ENCODE measurements at places on chromosomes 16 and 17.

GRCh38 chr17:34131386-34131785 lies 123.7 kb upstream of the CCL2 start:
- no peak for DNase-seq

DNA sequence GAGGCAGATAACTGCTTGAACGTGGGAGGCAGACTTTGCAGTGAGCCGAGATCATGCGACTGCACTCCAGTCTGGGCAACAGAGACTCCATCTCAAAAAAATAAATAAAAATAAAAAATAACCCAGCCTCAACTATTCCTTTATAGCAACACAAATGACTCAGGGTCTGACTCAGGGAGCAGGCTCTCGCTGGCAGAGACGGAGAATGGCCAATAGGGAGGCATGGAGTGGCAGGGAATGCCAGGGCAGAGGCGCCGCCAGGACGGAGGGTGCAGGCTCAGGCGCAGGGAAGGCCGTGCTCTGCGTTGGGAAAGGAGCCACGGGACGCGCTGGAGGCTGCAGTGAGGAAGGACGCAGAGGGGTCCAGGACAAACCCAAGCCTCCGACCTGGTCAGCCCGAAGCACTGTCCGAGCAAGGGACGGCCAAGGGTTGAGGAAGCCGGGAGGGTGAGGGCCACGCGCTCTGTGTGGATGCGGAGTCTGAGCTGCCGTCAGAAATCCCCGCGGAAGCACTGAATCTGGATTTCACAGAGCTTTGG lies 40.3 kb downstream of the PKD1 start:
- DNase-seq, result no peak

- no peak for DNase-seq
These were observed 19.2 kb downstream of the PLXDC1 start for GRCh38 chr17:39132192-39132610.

DNA sequence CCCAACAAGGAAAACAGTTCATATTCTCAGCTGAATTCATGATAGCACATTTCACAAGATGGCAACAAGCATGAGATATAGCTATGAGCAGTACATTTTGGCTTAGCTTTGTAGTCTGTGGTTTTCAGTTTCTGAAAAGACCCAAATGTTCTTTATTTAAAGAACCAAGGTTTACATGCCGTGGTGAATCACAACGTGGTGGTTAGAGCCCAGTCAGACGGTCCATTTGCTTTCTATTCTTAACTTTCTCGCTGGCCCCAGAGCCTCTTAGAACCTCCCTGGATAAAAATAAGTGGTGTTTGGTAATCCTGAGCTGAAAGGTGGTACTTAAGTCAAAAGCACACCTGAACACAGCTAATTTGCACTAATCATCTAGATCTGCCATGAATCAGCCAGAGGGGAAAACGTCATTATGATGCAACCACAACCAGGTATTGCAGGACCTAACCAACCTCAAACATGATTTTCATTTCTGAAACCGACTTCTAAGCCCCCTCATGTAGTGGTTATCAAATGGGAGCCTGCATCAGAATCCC lies 18.6 kb upstream of the HAPSTR1 start:
- DNase-seq, result no peak

- DNase-seq, result no peak
These were observed 54.0 kb downstream of the PGS1 start for GRCh38 chr17:78432226-78433012.

DNA sequence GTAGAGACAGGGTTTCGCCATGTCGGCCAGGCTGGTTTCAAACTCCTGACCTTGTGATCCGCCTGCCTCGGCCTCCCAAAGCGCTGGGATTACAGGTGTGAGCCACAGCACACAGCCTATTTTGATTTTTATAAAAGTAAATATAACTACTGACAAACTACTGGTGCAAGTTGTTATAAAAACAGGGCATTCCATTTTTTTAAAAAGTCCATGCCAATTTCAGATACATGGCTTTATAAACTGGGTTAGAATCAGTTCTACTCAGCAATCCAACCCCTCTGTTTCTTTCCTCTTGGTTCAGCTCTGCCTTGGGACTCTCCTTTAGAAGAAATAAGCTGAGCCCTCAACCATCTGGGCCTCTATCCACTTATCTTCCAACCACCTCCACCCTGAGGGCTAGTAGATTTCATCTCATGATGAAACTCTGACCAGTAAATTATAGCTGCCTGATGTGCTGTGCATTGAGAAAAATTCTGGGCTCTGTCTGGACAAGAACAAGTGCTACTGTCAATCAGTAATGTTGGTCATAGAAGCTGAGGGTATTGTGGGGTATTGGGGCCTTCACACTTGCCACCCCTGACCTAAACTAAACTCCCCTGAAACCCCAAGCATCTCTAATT lies 10.2 kb downstream of the RANBP10 start:
- no peak for DNase-seq

GRCh38 chr17:5011928-5012327 lies 14.2 kb downstream of the KIF1C start:
- DNase-seq, result no peak

DNA sequence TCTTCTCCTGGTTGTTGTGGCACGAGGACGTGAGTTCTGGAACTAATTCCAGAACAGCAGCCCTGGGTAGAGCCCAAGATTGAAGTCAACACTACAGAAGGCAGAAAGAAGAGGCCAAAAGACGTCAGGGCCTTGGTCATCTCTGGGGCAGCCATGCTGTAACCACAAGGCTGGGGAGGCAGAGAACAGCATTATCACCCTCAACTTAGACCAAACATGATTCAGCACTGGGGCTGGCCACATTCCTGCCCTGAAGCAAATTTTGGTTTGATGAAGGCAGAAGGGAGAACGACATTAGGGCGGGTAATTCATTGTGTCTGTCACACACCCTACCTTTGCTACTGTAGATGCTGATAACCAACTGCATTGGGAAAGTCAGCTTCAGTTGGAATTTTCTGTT lies 9.7 kb upstream of the ALOX15B start:
- no peak for DNase-seq

DNA sequence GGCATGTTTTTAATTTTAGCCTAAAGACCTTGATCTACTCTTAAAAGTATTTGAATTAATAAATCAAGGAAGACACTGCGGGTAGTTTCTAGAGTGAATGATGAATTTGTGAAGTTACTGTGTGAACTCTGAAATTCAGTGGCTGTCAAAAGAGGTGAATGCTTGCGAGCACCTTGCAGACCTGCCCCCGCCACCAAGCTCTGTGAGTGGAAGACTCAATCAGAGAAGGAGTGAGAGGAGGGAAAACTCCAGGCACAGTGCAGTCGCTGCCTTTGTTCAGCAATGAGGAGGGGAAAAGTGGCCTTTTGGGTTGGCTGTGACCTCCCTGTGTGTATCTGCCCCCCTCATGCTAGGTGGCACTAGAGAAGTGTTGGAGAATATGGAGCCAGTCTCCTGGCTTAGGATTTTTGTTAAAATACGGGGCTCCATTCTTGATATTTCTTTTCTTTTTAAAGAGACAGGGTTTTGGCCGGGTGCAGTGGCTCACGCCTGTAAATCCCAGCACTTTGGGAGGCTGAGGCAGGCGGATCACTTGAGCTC lies 53.0 kb downstream of the LDHD start:
- DNase-seq, result no peak

DNA sequence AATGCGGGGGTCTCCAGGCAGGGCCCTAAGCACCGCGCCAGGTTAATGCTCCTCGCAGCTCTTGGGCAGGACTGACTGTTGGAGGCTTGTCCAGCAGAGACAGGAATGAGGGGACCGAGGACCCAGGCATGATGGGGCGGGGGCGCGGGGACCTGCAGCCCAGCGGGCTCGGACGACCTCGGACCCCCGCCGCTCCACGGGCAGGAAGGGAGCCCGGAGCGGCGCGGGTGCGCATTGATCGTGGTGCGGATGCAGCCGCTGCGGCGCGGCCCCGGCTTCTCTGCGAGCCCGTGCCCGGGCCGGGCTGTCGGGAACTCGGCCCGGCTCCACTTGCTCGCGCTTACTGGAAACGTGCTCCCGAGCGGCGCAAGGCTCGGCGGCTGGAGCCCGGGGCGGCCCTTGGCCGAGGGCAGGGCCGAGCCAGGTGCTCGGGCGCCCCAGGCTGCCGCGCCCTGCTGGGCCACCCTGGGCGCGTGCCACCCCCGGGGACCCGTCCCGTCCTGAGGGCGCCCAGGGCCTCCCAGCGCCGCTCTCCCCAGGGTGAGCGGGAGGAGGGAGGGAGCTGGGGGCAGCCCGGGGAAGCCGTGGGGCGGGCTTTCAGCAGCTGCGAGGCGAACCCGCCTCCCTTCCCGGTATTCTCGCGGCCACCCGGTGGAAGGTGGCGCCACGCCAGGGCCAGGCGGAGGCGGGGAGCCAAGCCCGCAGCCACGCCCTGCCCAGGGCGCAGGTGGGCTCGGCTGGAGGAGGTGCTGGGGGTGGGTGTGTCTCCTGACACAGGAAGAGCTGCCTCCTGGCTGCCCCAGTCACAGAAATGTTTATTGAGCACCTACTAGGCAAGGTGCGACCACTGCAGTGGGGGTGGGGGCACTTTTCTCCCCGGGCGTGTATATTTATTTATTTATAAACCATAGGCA lies 45.9 kb downstream of the SOCS3 start:
- peak; percentile 8 for DNase-seq

DNA sequence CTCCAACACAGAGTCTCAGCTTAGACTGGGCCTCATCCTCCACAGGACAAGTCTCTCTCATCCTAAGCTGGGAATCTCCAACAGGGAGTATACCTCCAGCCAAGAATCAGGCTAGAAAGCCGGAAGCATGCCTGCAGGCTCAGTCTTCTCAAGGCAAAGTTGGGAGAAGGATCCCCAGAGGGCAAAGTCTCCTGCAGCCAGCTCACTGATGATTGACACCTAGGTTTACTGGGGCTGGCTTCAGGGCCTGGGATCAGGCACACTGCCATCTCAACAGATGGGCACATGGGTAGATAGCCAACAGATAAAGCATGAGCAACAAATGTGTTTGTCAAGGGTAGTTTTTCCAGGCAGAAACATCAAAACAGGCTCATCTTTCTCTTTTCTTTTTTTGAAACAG lies 56.1 kb upstream of the TOX3 start:
- no peak for DNase-seq

Data from KG1 (cell line).